H54 (cell line): ENCODE measurements at places on chromosomes 6 and 20.
A peak's percentile ranks its signal among the peaks of the same experiment; 100 is the strongest.

DNA sequence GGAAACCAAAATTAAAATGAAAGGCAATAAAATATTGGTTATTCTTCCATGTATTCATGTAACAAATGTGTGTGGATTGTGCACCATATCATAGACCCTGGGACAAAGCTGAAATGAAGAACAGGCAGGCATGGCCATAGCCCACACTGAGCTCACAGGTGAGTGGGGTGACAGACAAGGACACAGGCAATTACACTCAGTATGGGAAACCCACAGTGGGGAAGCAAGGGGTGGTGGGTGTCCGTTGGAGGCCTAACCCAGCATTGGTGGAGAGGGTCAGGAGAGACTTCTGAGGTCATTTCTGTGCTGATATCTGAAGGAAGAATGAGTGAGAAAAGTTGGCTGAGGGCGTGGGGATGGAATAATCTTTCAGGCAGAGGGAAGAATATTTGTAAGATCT, 47.6 kb upstream of the MAP3K4 start:
- DNase-seq = no peak

- DNase-seq = no peak
Measured at GRCh38 chr6:57029213-57029612, 17.3 kb upstream of the KIAA1586 start.

DNA sequence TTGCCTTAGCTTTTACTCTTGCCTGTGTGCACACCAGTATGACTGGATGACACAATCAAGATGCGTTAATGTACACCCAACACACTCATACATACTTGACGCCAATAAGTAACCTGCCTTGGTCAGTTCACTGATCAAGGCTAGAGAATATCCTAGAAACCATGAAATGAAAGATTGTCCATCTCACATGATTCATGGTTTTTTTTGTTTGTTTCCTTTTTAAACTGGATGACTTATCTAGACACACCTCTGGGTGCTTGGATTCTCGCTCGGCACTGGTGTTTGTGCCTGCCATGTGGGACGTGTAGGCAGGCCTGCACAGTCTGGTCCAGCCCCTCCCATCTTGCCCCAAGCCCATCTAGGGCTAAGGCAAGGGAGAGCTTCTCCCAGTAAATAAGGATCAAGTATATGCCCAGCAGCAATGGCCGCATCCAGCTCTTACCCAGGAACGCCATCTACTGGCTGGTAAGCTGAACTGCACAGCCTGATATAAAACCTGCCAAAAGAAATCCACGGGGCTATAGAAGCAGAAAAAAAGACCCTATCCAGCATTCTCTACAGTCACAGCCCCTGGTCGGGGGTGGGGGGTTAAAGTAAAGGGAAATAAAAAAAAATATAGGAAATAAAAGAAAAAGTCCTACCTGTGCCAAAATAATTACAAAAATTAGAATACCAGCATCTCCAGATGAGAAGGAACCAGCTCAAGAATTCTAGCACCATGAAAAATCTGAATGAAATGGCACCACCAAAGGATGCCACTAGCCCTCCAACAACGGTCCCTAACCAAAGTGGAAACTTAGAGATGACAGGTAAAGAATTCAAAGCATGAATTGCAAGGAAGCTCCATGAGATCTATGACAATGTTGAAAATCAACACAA, 73.3 kb downstream of the OTOR start:
- no peak for DNase-seq

GRCh38 chr20:59657459-59658046, 53.2 kb downstream of the PHACTR3 start:
- no peak for DNase-seq

GRCh38 chr20:36384022-36384619, 78.0 kb downstream of the DLGAP4 start:
- DNase-seq = peak; percentile 62
